GM23338 (cell line): ENCODE measurements at places on chromosomes 5 and 9. TPM values are rescaled to one million over a fixed set of nuclear protein-coding genes. Genes with fewer than 3 reads are reported as not detected.

IL33 gene
- polyA plus RNA-seq, result not detected in 2 replicates

PCDHGA7 gene
- 0.44 and 0.50 TPM in 2 replicates for polyA plus RNA-seq

ZBTB34 gene
- 5.5 and 6.4 TPM in 2 replicates for polyA plus RNA-seq

OR1J2 gene
- polyA plus RNA-seq, result not detected in 2 replicates

CNTNAP3B gene
- 1.1 and 2.0 TPM in 2 replicates for polyA plus RNA-seq

NDUFB6 gene
- polyA plus RNA-seq, result 226 and 231 TPM in 2 replicates

TIMD4 gene
- not detected in 2 replicates for polyA plus RNA-seq

PCDHB15 gene
- 4.9 and 6.1 TPM in 2 replicates for polyA plus RNA-seq

WNK2 gene
- 56.4 and 61.7 TPM in 2 replicates for polyA plus RNA-seq

GCNT4 gene
- polyA plus RNA-seq, result 1.4 and 2.5 TPM in 2 replicates

HTR4 gene
- polyA plus RNA-seq, result not detected in 2 replicates

ELOVL7 gene
- 2.3 and 2.9 TPM in 2 replicates for polyA plus RNA-seq

CDX1 gene
- polyA plus RNA-seq, result not detected in 2 replicates

IL4 gene
- not detected in 2 replicates for polyA plus RNA-seq

DIPK1B gene
- 18.7 and 24.2 TPM in 2 replicates for polyA plus RNA-seq

DAPK1 gene
- polyA plus RNA-seq, result 32.2 and 37.0 TPM in 2 replicates
